Mesenteric fat pad (tissue), 1 donor: ENCODE measurements at places on chromosomes 13 and 19.

DNA sequence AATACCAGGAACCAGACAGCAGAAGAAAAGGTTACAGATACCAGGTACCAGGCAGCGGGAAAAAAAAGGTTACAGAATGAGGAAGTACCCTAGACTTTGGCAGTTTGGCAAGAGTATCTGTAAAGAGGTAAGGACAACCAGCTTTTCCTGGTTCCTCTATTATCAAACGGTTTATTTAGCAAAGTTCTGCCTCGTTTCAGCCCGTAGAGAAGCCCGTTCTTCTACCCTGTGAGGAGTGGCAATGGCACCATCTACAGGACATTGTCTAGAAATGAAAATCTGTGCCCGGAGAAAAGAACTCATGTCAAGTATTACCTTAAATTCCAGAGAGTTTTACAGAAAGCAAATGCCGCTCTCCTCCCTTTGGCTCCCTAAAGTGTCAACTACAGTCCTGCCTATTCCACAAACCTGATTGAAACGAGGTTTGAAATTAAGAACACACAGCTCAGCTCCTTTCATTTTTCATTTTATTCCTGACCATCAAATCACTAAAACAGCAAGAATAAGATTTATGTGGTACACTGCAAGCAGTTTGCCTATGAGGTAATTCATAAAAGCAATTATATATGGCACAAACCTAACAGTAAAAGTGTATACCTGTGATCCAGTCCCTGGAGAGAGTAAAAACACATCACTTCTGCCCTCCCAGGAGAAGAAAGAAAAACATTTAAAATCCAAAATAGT is 226.3 kb downstream of the SLC7A1 start:
- no peak for DNase-seq

DNA sequence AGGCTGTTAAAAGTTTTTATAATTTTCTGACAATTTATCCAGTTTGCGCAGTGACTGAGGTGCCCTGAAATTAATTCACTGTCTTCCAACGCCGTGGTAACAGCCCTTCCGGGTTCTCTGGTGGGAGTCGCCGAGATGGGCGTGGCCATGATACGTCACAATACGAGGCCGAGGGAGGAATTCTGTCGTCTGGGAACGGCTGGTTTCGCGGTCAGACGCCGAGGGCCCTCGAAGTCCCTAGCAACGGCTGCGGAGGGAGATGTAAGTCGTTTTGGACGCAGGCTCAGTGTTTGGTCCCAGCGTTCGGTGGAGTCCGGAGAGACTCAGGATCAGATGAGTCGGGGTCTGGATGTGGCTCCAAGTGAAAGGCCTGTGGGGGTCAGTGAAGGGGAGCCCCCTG is 21.7 kb downstream of the ZNF613 start:
- DNase-seq = no peak

DNA sequence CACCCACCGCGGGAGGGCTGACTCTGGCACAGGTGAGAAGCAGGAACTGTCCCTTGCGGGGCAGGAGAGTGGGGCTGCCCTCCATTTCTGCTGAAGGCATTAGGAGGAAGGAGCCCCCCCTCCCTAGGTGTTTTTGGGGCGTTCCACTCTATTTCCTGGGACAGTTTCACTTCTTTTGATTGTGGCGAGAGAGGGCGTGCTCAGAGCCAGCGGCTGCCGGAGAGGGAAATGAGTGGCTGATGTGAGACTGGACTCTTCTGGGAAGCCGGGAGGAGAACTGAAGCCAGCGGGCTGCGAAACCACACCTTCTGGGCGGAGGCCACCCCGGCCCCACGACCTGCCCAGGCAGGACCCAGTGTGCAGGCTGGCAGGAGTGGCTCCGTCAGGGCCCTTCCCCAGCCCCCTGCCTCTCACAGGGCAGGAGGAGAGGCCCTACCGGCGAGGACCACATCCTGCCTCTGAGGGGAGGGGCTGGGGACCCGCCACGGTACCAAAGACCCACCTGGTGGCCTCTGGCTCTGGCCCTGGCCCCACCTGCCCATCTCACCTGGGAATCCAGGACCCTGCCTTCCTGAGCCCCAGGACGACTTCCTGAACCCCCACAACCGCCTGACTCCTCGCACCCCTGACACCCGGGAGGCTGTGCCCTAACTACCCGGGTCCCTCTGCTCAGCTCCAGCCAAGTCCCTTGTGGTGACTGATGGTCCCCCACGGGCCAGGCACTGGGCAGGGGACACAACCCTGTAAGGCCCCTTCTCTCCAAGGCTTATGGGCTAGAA is 25.9 kb downstream of the MPND start:
- no peak for DNase-seq

GRCh38 chr19:44566984-44567383 is 37.5 kb upstream of the CEACAM20 start:
- no peak for DNase-seq

DNA sequence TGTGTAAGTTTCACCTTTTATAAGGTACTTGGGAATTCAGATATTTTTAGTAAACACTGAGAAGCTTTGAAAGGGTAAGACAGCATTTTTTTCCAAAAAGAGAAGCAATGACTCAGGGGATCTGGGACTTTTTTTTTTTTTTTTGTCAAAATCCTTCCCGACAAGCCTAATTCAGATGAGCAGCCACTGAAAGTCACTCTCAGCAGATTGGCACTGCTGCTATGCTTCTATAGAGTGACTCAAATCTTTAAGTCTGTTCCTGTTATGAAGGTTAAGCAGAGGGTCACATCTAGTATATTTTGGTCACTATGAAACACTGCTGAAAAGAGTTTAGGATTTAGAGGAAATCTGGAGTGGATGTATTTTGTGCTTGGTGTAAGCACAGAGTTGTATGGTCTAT is 571.1 kb downstream of the MYO16 start:
- no peak for DNase-seq

DNA sequence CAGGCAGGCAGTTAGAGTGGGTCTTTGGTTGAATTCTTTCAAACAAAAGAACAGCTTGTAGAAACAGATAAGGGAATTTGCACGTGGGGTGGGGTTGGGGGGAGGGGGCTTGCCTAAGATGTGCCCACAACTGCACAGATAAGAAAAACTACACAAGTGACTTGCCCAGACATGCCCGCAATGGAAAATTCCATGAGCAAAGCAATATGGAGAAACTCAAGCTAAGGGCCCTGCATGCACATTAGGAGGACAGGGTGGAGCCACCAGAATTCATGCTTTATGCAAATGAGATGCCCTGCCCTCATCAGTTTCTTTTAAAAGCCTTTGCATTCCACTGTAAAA is 755.6 kb upstream of the MIR17HG start:
- DNase-seq = no peak

DNA sequence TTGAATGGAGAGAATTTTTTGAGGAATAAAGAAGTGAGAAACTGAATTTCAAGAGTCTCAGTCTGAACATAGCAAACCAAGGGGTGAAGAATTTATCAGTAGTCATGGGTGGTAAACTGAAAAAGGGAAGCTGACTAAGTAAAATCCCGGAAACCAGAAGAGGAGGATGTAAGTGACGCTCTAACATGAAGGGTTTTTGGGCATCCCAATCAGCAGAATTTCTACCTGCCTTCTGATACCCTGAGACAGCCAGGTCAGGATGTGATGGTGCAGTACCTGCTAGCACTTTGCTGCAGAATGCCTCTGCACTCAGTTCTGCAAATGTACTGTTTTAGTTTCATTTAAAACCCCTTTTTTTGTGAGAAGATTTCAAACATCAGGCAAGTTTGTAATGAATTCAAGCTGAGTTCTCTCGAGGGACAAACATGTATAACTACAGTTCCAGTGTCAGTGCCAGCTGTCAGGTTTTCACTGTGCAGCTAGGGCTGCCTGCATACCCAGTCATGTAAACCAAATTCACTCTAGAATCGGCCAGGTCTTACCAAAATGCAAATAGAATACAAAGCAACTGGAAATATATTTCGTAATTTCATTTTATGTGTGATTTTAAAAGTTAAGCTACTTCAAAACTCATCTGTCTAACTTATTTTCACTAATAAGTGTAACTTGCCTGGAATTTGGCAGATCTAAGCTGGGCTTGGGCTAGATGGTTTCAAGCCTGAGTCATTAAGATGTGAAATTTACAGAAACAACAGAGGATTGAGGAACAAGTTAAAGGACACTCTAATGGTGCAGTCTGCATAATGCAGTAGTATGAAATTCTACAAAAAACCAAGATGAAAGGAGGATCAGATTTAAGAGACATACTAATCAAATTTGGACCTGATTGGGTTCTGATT is 13.8 kb downstream of the METTL21C start:
- no peak for DNase-seq

GRCh38 chr13:88937384-88937783 is 1266.2 kb downstream of the SLITRK5 start:
- no peak for DNase-seq

DNA sequence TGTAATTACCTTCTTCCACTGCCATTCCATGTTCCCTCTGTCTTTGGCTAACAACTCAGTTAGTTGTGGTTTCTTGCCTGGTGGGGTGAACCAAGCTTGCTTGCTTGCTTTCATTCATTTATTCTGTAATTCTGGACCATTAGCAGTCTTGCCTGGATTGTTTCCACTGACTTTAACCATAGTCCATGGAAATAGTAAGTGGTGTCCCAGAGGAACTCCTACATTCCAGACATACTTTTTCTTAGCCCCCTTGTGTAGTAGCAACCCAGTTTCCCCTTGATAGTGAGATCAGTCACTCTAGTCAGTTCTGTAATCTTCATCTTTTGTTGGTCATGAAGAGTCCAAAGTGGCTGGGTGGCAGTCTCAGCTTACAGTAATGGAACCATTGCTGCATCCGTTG is 23.2 kb downstream of the PDS5B start:
- DNase-seq = no peak

GRCh38 chr19:10270180-10270615 is 722 bp upstream of the ICAM1 start:
- DNase-seq = peak; percentile 94

GRCh38 chr13:94169454-94170144 is 309.9 kb downstream of the DCT start:
- no peak for DNase-seq

DNA sequence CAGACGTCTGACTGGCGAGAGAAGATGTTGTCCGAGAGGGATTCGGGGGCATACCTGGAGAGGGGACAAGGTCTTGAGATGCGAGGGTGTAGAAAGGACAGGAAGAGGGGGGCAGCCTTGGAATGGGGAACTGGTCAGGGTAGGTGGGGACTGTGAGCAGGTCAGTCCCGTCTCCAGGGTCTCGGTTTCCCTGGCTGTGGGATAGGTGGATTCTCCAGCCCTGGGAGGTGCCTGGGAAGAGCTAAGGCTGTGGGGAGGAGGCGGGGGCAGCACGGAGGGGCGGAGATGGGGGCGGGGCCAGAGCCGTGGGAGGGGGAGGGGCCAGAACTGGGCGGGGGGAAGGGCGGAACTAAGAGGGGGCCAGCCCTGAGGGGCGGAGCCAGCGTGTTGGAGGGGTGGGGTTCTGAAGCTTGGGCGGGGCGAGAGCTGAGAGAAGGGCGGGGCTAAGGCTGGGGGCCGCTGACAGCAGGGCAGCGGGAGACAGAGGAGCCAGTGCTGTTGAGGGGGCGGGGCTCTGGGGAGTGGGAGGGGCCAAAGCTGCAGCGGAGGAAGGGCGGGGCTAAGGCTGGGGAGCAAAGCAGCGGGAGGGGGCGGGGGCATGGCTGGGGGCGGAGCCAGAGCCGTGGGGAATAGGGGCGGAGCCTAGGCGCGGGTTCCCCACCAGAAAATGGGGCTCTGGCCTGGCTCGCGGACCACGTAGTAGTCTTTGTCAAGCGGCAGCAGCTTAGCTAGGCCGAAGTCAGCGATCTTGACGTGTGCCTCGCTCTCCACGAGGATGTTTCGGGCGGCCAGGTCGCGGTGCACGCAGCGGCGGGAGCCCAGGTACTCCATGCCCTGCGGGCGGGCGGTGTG is 9.5 kb upstream of the INSL3 start:
- no peak for DNase-seq

DNA sequence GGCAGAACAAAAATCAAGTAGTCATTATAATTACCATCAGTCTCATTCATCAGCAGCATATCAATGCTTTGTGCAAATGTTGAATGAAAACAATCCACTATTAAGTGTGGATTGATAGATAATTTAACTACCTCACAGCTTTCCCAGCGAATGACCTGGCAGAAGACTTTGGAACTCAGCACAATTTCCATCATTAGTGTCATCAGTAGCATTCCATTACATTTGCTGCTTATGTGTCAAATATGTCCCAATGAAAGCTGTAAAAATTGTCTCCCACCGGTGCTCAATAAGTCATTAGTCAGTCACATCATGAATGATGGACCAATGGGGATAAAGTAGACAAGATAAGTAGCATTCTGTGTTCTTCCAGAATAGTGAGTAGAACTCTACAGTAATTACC is 1513.5 kb upstream of the PRR20A start:
- no peak for DNase-seq

DNA sequence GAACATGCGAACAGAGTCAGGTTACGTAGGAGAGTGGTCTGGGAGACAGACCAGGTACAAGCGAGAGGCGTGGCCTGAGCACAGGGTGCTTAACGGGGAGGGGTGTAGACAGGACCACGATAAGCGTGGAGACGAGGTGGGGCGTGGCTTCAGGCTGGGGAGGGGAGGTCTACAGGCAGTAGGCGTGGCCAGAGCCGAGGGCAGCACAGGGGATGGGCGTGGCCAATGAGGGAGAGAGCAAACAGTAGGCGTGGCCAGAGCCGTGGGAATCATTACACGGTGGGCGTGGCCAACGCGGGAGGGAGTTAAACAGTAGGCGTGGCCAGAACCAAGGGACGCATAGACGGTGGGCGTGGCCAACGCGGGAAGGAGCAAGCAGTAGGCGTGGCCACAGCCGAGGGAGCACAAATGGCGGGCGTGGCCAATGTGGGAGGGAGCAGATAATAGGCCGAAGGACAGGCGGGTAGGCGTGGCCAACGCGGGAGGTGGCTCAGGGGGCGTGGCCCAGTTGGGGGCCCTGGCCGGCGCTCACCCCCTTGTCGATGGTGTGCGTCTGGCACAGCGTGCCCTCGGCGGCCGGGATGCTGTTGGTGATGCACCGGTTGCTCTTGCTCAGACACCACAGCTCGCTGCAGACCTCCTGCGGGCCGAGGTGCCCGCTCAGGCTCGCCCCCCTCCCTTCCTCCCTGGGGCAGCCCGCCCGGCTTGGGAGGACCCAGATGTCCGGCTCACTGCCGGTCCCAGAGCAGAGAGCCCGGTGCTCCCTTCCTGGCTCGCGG is 15.2 kb upstream of the MYO1F start:
- DNase-seq = peak; percentile 97

DNA sequence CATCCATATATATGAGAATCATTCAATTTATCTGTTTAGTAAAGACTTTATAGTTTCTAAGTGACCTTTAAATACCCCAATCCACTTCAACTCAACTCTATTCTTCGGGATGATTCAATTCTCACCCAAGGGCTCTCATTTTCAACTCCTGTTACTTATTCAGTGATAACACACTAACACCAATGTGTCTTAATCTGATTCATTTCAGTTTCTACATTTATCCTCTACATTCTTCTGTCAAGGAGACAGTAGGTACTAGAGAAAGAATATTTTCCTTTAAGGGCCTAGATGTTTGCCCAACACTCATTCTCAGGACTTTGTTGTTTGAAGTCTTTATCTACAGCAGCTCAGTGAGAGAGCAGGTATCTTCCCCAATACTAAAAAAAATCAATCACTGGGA is 7.1 kb downstream of the ARGLU1 start:
- DNase-seq = no peak

GRCh38 chr13:24660023-24660741 is 20.0 kb upstream of the ATP12A start:
- DNase-seq = no peak

- peak; percentile 93 for DNase-seq
Measured at GRCh38 chr19:10416380-10417257, 3.7 kb upstream of the PDE4A start.

GRCh38 chr13:50126263-50126992 is 111.2 kb downstream of the KCNRG start:
- no peak for DNase-seq

GRCh38 chr13:93244918-93245280 is 18.3 kb downstream of the GPC6 start:
- DNase-seq = no peak
